ENCODE measurements at places on chromosomes 7 and 10.

DNA sequence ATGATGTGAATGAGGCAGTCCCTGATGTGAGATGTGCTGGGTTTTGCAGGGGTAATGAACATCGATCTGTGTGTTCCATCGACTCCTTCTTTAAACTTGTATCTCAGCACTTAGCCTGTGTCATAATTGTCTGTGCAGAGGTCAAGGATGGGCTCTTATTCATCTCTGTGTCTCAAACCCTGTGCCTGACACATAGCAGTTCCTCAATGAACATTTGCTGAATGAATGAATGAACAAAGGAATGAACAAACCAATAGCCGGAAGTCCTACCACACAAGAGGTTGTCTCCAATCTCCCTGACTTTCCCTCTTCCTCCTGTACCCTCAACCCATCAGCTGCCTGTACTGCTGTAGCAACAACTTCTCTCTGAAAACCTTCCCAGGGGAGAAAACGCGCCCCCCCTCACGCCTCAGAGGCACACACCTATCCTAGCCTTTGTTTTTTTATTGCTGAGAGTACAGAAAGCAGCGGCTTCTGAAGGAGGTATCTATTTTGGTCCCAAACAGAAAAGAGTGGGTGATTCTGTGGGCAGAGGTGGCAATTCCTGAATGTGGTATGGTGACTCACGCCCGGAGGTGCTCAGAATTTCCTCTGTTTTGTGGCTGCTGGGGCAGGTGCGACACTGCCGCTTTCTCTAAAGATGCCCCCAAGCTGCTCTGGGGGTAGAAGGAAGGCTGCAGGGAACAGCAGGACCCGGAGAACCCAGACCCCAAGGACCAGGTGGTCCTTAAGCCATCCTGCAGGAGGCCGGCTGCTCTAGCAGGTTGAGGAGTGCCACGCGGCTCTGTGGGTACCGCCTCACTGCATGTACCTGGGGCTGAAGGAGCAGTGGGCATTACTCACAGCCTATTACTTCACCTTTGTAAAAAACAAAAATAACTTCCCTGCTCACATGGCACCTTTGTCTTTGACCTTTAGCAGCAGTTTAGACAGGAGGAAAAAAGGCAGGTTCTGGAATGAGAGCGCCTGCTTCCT lies 9.6 kb downstream of the IL2RA start:
- no peak for DNase-seq

GRCh38 chr10:17410907-17411306 lies 43.5 kb downstream of the ST8SIA6 start:
- no peak for DNase-seq

DNA sequence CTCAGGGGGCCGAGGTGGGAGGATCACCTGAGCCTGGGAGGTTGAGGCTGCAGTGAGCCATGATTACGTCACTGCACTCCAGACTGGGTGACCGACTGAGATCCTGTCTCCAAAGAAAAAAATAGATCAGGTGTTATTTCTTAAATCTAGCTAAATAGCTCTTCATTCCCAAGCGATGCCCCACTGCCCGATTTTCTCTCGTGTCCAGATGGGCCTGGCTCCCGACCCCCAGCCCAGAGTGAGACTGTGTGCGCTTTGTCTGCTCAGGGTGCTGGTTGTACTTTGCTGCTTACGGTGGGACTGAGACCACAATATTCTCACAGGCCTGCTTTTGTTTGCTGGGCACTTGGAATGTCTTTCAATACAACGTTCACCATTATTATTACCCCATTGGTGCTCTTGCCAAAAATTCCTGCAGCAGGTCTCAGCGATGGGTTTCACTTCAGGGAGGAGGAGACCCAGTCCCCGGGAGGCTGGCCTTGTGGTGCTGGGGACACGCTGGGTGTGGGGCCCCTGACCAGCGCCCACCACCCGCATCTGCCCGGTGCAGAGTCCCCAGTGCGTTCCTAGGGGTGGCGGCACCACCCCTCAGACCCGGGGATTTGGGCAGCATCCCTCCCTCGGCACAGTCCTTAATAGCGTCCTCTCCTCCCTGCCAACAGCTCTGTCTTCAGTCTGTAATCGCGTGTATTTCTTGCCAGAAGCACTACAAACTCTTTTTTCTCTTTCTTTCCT lies 20.4 kb upstream of the DPYSL4 start:
- no peak for DNase-seq

GRCh38 chr7:120611975-120612374 lies 246.0 kb downstream of the TSPAN12 start:
- no peak for DNase-seq

DNA sequence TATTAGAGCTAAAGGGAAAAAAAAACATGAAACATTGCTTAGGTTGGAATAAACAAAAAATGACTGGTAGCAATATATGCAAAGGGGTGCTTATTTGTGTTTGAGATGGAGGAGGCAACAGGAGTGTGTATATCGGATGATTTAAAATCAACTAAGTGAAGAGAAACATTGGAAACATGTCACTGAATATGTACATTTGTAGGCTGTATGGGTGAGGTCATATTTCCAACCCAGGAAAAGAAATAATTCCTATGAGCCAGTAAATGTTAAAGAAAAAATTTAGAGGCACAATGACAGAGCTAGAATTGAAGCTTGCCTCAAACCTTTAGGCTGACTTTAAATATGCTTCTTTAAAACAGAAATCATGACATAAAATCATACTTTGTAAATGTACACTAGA lies 709.0 kb upstream of the SEMA3D start:
- no peak for DNase-seq

DNA sequence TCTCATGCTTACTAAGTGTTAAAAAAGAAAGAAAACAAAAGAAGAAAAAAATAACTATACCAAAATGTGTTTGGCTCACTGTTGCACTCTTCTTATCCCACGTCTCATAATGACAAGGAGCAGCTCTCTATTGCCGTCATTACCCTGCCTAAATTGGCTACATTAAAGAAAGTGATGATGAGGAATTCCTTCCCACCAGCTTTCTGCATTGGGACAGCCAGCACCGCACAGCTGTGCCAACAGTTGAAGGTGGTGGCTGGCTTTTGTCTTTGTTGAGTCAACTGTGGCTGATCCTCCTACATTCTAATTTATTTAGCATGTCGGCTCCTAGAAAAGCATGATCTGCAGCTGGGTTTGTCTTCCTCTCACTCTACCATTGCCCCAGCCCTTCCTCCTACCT lies 751.8 kb downstream of the KCNMA1 start:
- DNase-seq, result no peak

DNA sequence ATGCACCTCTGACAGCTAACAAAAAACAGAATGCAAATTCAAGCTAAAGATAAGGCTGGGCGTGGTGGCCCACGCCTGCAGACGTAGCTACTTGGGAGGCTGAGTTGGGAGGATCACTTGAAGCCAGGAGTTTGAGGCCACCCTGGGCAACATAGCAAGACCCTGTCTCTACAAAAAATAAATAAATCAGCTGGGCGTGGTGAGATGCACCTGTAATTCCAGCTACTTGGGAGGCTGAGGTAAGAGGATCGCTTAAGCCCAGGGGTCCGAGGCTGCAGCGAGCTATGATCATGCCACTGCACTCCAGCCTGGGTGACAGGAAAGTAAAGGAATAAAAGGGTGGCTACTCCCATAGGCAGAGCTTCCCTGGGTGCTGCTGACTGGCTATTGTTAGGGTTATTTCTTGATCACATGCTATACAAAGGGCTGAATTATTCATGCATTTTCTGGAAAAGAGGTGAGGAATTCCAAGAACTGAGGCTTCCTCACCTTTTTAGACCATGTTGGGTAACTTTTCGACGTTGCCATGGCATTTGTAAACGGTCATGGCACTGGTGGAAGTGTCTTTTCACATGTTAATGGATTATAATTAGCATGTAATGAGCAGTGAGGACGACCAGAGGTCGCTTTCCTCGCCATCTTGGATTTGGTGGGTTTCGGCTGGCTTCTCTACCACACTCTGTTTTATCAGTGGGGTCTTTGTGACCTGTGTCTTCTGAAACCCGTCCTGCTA lies 6.9 kb upstream of the PSMG3 start:
- no peak for DNase-seq

DNA sequence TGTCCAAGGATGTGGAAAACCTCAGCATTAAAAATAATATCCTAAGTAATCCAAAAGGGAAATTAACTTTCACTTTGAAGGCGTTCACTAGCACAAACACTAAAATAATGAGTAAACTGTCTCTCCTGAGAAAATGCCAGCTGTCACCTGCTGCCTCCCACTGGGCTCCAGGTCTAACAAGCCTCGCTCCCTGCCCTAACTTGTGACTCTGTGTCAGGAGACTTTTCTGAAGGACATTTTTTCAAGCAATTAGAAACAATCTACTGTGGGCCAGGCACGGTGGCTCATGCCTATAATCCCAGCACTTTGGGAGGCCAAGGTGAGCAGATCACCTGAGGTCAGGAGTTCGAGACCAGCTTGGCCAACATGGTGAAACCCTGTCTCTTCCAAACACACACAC lies 72.8 kb upstream of the GLCCI1 start:
- DNase-seq, result no peak

DNA sequence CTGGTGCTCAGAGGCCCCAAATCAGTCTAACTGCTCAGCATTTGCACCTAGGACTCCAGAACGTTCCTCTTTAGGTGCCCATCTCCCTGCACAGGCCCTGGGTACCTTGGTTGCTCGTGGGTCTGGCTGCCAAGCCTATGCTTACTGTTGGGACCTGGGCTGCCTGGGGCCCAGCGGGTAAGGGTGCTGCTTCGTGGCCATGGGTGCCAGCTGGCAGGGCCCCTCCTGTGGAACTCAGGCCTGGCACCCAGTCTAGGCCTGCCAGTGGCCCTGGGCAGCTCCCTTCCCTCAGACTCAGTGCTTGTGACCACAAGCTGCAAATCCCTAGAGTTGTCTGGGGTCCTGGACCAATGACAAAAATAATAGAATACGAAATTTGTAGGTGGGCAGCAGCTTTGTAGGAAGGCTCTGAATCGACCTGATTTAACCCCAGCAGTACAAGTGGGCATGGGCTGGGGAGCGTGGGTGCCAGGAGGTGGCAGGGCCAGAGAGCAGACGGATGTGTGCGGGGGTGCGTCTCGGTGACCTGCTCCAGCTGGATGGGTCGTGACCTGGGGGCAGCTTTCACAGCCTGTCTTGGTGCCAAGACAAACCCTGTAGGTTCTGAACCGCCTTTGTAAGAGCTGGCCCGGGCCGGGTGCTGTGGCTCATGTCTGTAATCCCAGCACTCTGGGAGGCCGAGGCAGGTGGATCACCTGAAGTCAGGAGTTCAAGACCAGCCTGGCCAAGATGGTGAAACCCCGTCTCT lies 69.7 kb downstream of the MKI67 start:
- no peak for DNase-seq

- no peak for DNase-seq
Measured at GRCh38 chr10:110994406-110995086, 75.1 kb downstream of the SHOC2 start.

GRCh38 chr7:70502117-70502863 lies 629.7 kb upstream of the GALNT17 start:
- DNase-seq, result no peak

GRCh38 chr7:55085511-55086412 lies 66.9 kb downstream of the EGFR start:
- DNase-seq, result no peak

- DNase-seq, result no peak
Measured at GRCh38 chr10:124653811-124654651, 90.1 kb downstream of the FAM53B start.

- no peak for DNase-seq
Measured at GRCh38 chr7:112404321-112404720, 45.9 kb upstream of the IFRD1 start.

GRCh38 chr7:130281260-130281659 lies 11.7 kb upstream of the CPA4 start:
- no peak for DNase-seq
